ENCODE measurements at places on chromosomes 5 and 9. TPM values are rescaled to one million over a fixed set of nuclear protein-coding genes. Genes with fewer than 3 reads are reported as not detected.

TSSK1B gene
- total RNA-seq, result not detected

GFI1B gene
- not detected for total RNA-seq

TLE1 gene
- total RNA-seq, result 0.13 TPM

CNTLN gene
- 1.2 TPM for total RNA-seq

PDZD2 gene
- total RNA-seq, result 0.53 TPM

ST6GALNAC4 gene
- 19.8 TPM for total RNA-seq

GRCh38 chr5:158819840-158820620, 279.7 kb downstream of the EBF1 start:
- H3K36me3 ChIP-seq, result no peaks in the 10 kb centered on the region
- peak; percentile 98 for ATAC-seq
- H3K27ac ChIP-seq, result peak overlapping the region; percentile 4
- peak overlapping the region; percentile 39 for H3K4me3 ChIP-seq
- peaks cover 13% of the 10 kb centered on the region for H3K4me1 ChIP-seq
- H3K27me3 ChIP-seq, result peaks cover 15% of the 10 kb centered on the region

DNA sequence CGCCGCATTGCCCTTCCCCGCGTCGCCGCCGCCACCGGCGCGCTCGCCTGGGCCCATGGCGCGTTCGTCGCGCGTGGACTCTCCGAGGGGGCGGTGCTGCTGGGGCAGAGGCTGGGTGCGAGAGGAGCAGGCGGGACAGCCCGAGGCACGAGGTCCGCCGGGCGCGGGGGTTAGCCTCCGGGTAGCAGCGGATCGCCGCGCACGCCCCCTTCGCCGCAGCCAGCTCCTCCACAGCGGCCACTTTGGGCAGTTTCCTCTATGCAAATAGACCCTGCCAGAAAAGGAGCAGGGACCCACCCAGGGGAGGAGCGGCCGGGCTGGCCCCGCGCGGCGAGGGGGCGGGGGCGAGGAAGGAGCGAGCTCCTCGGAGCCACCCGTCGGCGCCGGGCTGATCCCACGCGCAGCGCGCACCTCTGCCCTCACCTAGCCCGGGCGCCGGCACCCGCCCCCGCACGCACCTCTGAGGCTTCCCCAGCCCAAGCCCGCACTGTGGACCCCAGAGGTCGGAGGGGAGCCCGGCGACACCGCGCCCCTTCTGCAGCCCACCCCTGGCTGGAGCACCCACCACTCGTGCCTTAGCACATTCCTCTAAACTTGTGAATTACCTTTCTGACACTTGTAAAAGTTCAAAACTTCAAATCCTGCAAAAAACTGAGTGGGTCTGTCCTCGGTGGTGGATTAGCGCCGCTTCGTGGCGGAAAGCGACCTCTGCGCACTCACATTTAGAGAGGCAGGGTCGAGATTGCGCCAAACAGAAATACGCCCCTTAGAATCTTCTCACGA, at the start of gene COL23A1:
COL23A1 (minus strand) TSS at position 253 of the 783 bp plus-strand sequence.
- no peak within 1 kb of the TSS for H3K27ac ChIP-seq
- peak within 1 kb of the TSS; percentile 50 for H3K4me3 ChIP-seq
- H3K36me3 ChIP-seq, result peaks cover 16% of the 10 kb centered on the region
- peaks cover 35% of the 10 kb centered on the region for H3K27me3 ChIP-seq
- peak; percentile 59 for ATAC-seq
- no peaks in the 10 kb centered on the region for H3K4me1 ChIP-seq

DNA sequence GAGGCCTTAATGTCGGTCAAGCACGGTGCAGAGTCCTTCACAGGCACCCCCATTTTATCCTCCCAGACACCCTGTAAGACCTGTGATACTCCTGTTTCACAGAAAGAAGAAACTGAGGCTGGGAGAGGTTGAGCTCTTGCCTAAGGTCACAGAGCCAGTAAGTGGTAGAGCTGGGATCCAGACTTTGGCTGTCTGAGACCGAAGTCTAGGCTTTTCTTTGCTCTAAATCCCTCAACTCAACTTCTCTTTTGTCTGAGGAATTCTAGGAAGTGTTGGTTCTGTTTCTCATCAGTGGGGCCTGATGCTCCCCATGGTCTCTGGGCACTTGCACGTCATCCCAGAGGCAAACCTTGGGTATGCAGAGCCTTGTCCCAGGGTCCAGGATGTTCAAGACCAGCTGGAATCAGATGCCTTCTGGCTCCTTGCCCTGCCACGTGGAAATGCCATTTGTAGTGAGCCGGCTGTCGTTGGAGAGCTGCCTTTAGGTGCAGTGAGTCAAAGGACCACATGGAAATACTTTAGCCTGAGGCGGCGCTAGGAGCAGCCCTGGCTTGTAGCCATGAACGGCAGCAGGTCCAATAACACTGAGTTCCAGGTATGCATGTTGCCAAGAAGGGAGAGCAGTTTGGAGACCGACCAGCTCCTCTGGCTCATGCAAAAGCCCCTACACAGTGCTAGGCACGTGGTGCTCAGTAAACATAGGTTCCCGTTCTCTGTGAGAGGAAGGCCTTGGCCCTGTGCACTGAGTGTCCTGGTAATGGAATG, 9.2 kb downstream of the DCANP1 start:
- no peak for ATAC-seq
- peaks cover 8% of the 10 kb centered on the region for H3K27me3 ChIP-seq
- no peaks in the 10 kb centered on the region for H3K4me1 ChIP-seq
- H3K36me3 ChIP-seq, result no peaks in the 10 kb centered on the region
- H3K27ac ChIP-seq, result no peak overlapping the region
- H3K4me3 ChIP-seq, result no peak overlapping the region

DNA sequence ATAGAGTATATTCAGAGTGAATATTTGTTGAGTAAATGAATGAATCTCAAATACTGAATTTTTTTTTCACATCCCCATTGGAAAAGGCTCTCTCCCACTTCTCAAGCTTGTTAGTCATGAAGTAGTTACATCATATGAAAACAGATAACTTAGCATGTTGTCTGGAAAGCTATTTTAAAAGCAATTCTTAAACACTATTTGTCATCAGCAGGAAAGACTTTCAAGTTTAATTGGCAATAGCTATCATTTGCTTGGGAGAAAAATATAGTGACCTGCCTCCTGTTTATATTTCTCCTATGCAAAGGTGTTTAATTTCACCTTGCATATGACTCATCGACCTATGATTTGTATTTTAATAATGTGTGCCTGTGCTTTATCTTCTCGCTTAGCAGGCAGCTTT, 499.8 kb upstream of the GRIA1 start:
- H3K27ac ChIP-seq, result no peak overlapping the region
- no peak overlapping the region for H3K4me3 ChIP-seq
- no peaks in the 10 kb centered on the region for H3K27me3 ChIP-seq
- ATAC-seq, result no peak
- H3K36me3 ChIP-seq, result no peaks in the 10 kb centered on the region

GRCh38 chr5:150302301-150303069, at the start of gene ARSI:
Gene ARSI, minus strand, starts transcription at chr5:150302905. Its CDS starts 532 bp downstream, at chr5:150302373.
- peaks cover 27% of the 10 kb centered on the region for H3K27me3 ChIP-seq
- no peaks in the 10 kb centered on the region for H3K36me3 ChIP-seq
- H3K27ac ChIP-seq, result no peak within 1 kb of the TSS
- no peaks in the 10 kb centered on the region for H3K4me1 ChIP-seq

GRCh38 chr9:135287627-135288026, 192.0 kb upstream of the PPP1R26 start:
- no peak for ATAC-seq
- no peaks in the 10 kb centered on the region for H3K4me1 ChIP-seq
- no peak overlapping the region for H3K27ac ChIP-seq
- no peak overlapping the region for H3K4me3 ChIP-seq

GRCh38 chr5:20972419-20972925, 984.5 kb upstream of the CDH18 start:
- no peaks in the 10 kb centered on the region for H3K27me3 ChIP-seq
- no peaks in the 10 kb centered on the region for H3K36me3 ChIP-seq
- no peak overlapping the region for H3K4me3 ChIP-seq
- no peak overlapping the region for H3K27ac ChIP-seq
- no peaks in the 10 kb centered on the region for H3K4me1 ChIP-seq

- no peak for ATAC-seq
- H3K36me3 ChIP-seq, result no peaks in the 10 kb centered on the region
- no peak overlapping the region for H3K4me3 ChIP-seq
- peaks cover 4% of the 10 kb centered on the region for H3K4me1 ChIP-seq
- no peaks in the 10 kb centered on the region for H3K27me3 ChIP-seq
- peak overlapping the region; percentile 3 for H3K27ac ChIP-seq
Observed at GRCh38 chr9:38038307-38039089, 30.5 kb downstream of the SHB start.

Data from activated T-helper 17 cell treated with anti-CD3 and anti-CD28 coated beads, Interleukin-2, amount 50 U/mL, for 72 hours (primary cell).